Neuronal stem cell (in vitro differentiated cells): ENCODE measurements at places on chromosomes 16 and 17.
A peak's percentile ranks its signal among the peaks of the same experiment; 100 is the strongest.

- no peak for DNase-seq
Measured at GRCh38 chr16:78988361-78988969, 612.1 kb downstream of the MAF start.

DNA sequence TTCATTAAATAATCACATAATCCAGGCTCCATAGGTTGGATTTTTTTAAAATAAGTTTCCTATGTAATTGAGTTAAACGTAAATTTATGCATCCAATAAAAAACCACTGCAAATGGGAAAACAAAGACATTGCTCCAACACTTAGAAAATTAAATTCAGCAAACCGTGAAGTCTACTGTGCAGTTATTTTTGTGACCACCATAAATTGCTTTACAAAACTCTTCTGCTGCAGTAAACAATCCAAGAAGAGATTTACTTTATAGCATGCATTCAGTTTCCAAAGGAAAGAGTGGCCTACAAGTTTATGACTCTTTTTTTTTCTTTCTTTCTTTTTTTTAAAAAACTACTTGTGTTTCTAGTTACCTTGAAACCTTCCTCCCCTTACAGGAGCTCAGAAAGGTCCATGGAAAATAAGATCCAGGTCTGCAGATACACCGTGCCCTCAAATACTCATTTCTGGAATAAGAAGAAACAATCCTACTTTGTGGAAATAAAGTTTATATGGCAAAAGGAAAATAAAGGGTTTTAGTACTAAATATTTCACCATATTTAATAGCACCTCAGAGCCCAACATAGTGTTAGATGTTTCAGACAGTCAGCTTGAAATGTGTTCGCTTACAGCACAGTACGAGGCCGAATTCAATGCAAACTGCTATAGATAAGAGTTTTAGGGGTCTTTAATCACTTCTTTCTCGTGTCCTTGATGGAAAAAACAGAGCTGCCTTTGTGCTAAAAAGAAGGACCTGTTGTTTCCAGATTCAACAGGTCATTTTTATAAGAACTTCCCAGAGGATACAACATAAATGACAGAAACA lies 3.2 kb downstream of the HS3ST3A1 start:
- DNase-seq, result no peak

DNA sequence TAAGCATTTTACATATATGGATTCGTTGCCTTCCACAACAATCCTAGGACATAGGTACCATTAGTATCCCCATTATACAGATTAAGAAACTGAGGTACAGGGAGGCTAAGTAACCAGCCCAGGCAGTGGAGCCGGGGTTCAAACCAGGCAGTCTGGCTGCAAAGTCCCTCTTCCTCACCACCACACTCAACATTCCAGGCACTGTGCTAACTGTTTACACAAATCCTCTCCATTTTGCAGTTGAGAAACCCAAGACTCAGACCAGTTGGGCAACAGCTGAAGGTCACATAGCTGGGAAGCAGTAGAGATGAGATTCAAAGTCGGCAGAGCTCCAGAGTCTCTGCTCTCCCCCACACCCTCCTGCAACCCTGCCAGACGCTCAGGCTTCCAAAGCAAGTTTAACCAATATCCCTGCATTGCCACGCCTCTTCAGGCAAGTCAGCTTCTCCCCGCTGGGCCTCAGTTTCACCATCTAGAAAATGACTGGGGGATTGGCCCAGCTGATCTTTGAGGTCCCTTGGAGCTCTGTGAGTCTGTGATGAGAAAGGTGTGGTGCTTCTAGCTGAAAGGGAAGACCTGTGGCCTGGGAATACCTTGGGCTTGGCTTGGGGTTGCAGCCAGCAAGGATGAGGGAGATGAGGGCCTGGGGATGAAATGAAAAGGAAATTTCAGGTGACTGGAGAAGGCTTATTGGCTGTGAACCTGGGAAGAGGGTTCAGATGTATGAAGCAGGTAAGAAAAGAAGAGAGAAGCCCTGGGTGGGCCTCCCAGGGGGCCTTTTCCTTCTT lies 14.0 kb downstream of the CCR7 start:
- no peak for DNase-seq

DNA sequence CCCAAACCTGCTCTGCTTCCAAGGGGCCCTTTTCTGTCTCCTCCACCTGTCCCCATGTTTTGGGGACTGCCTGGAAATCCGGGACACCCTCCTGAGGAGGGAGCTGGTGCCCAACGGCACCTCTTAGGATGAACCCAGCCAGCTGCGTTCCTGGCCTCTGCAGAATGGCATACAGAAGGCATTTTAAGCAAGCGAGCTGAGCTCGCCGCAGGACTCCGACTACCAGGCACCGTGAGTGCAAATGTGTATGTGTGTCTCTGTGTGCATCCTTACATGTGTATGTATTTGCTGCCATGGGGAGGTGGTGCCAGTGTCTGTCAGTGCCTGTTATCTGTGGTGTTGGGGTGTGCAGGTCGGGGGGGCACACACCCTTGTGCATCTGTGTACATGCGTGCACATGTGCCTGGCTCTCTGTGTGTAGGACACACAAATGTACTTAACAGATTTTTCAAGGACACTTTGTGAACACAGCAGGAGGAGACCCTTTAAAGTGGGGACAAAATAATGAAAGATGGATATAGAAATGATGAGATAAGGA lies 39.3 kb downstream of the ABAT start:
- no peak for DNase-seq

- DNase-seq, result no peak
Measured at GRCh38 chr17:79792341-79792871, 4.5 kb downstream of the CBX8 start.

- no peak for DNase-seq
Measured at GRCh38 chr17:81418710-81419318, 23.6 kb downstream of the BAHCC1 start.

DNA sequence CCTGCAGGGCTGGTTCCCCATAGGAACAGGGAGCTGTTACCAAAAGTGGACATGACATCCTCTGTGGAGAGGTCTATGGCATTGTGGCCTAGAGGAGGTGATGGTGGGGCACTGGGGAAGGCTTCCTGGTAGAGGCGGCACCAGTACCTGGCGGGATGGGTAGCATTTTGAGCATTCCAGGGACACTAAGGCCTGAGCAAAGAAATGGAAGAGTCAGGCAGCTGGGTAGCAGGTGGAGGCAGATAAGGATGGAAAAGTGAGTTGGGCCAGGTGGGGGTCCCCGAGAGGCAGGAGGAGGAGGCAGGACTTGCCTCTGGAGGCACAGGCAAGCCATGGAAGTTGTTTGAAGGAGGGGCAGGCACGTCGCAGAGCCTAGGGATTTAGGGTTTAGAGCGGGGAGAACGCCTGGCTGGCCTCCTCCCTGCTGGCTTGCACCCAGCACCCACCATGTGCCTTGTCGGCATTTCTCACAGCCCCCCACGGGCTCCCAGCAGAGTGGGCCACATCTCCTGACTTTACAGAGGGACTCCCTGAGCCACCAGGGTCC lies 5.1 kb upstream of the ADCY7 start:
- DNase-seq, result no peak

DNA sequence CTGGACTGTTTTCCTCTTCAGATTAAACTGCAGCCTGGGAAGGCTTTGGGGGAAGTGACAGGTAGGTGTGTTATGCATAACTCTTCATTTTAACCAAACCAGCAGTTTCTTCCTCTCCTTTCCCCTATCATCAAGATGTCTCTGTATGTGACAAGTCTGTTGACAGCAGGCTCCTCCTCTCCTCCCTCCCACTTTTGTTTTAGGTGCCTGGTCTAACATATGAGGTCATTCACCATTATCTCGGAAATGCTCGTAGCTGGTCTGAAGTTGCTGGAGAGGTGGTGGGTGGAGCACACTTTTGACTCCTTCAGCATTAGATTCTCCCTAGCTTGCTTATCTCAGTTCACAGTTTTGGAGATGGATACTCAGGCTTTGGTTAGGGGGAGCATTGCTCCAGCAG lies 571.0 kb upstream of the EEF2KMT start:
- no peak for DNase-seq

DNA sequence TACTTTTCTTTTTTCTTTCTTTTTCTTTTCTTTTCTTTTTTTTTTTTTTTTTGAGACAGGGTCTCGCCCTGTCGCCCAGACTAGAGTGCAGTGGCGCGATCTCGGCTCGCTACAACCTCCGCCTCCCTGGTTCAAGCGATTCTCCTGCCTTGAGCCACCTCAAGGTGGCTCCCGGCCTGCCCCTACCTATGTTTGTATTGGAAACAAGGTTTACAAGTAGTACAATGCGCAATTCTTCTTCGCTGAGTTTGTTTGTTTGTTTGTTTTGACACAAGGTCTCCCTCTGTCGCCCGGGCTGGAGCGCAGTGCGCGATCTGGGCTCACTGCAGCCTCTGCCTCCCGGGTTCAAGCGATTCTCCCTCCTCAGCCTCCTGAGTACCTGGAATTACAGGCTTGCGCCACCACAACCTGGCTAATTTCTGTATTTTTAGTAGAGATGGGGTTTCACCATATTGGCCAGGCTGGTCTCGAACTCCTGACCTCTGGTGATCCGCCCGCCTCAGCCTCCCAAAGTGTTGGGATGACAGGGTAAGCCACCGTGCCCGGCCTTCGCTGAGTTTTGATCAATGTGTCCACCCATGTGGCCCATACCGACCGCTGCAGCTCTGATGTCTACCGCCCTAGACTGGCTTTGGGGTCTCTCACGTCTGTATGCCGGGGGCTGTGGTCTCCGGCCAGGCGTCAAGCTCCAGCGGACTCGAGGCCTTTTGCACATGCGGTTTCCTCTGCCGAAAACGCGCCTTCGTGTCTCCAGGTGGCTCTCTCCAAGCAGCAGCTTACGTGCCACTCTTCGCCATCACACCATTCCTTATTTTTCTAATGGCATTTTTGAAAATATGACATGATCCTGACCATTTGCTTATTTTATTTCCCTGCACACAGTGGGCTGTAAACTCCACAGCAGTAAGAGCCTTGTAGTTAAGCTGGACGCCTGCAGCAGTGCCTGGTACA lies 1.1 kb upstream of the YBX2 start:
- no peak for DNase-seq

DNA sequence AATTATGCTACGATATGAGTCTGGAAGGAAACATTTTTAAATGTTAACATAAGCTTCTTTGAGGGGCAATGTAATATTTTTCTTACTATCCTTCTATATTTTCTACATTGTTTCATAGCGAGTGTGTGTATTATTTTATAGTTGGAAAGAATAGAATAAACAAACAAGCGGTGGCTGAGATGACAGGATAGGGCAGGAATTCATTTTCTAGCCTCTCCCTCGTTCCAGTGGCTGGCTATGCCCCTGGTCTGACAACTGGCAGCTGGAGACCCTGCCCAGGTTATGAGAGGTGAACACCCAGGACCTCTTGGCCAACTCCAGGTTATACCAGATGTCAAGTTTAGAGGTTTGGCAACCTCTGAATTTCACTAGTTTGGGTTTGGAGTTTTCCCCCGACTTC lies 14.5 kb upstream of the TNRC6C start:
- DNase-seq, result no peak

- no peak for DNase-seq
Measured at GRCh38 chr17:69744512-69745070, 330.1 kb downstream of the MAP2K6 start.

DNA sequence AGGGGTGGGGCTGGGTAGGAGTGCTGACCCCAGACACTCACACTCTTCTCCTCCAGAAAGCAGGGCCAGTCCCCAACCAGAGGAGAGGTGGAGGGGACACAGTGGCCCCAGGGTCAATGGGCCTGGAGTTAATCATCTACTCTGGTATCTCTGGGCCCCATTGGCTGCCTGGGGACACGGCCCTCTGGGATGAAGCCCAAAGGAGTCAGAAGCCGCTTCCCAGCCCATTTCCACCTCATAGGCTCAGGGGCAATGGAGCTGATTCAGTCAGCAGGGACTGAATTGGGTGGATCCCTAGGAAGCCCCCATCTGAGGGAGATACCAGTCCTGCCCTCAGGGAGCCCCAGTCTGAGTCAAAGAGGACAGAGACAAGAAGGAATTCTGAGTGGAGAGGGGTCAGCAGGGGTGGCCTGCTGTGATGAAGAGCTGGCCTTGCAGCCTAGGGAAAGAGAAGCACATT lies 2.9 kb upstream of the NAGS start:
- DNase-seq, result no peak

- no peak for DNase-seq
Measured at GRCh38 chr16:67084345-67085028, 25.3 kb upstream of the PHAF1 start.

- DNase-seq, result no peak
Measured at GRCh38 chr17:78889531-78889930, 13.5 kb downstream of the CEP295NL start.

GRCh38 chr17:32755045-32755805 lies 121.7 kb downstream of the MYO1D start:
- peak; percentile 39 for DNase-seq

GRCh38 chr17:51563961-51564360 lies 303.6 kb downstream of the UTP18 start:
- no peak for DNase-seq

GRCh38 chr17:63445954-63446752 lies at the start of gene CYB561:
TSS of gene CYB561 (minus strand) at chr17:63446306. CDS start at chr17:63437547, 8,759 bp downstream.
- peak; percentile 62 for DNase-seq

GRCh38 chr16:4204521-4204920 lies 37.4 kb downstream of the SRL start:
- no peak for DNase-seq

DNA sequence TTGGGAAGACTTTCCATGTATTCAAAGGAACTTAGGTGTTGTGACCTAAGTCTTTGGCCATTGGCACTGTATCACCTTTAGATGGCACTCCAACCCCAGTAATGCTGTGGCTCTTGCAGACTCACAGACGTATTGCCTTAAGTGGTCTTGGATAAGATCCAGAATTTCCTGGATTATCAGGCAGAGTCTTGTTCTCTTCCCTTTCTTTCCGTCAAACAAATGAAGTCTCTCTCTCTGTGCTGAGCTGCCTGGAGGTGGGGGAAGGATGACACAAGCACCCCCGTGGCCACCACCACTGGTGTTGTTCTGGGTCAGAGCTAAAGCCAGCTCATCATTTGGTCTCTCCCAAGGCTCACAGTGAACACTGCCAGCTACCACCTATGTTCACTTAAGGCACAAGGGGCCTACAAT lies 789.9 kb upstream of the KIF2B start:
- peak; percentile 53 for DNase-seq
